ENCODE measurements at places on chromosomes 6 and 20. TPM values are rescaled to one million over a fixed set of nuclear protein-coding genes. Genes with fewer than 3 reads are reported as not detected.

Gene SLC18B1
- total RNA-seq, result 28.7 TPM

Gene SFT2D1
- 34.8 TPM for total RNA-seq

Gene CGA
- not detected for total RNA-seq

Gene COL19A1
- not detected for total RNA-seq

Gene BPIFB2
- 1.6 TPM for total RNA-seq

Gene RALGAPB
- 21.4 TPM for total RNA-seq

Gene CRIP3
- not detected for total RNA-seq

Gene EDN1
- 11.8 TPM for total RNA-seq

Gene TMX4
- total RNA-seq, result 14.2 TPM

Gene PPP1R16B
- 6.7 TPM for total RNA-seq

Gene WFDC2
- total RNA-seq, result 37.7 TPM

Gene LST1
- 0.49 TPM for total RNA-seq

Gene C6orf163
- total RNA-seq, result 0.35 TPM

Gene RAET1L
- 14.5 TPM for total RNA-seq

Gene ADAT2
- total RNA-seq, result 4.0 TPM

Gene HLA-DPA1
- total RNA-seq, result 6.2 TPM

Gene ADGB
- not detected for total RNA-seq

Gene ECT2L
- total RNA-seq, result not detected

Gene DAAM2
- total RNA-seq, result 8.0 TPM

Gene OARD1
- 15.3 TPM for total RNA-seq

Gene CNR1
- total RNA-seq, result 7.2 TPM

Gene PBOV1
- not detected for total RNA-seq

Gene ARFGAP1
- 37.4 TPM for total RNA-seq

Gene WFDC10B
- total RNA-seq, result not detected

Gene CRISP2
- total RNA-seq, result 0.76 TPM

Gene CDH22
- 2.3 TPM for total RNA-seq

Gene ZBTB2
- 11.3 TPM for total RNA-seq

Gene LRFN2
- 2.2 TPM for total RNA-seq

Gene CRISP3
- 74.0 TPM for total RNA-seq

Gene EPPIN
- not detected for total RNA-seq

Gene GRM1
- total RNA-seq, result not detected

Gene SLPI
- total RNA-seq, result 983 TPM
